PC-9 (cell line): ENCODE measurements at places on chromosomes 12 and 14. TPM values are rescaled to one million over a fixed set of nuclear protein-coding genes. Genes with fewer than 3 reads are reported as not detected.

- peak; percentile 63 for DNase-seq
Observed at GRCh38 chr14:92880851-92881250, 42.1 kb upstream of the CHGA start.

DNA sequence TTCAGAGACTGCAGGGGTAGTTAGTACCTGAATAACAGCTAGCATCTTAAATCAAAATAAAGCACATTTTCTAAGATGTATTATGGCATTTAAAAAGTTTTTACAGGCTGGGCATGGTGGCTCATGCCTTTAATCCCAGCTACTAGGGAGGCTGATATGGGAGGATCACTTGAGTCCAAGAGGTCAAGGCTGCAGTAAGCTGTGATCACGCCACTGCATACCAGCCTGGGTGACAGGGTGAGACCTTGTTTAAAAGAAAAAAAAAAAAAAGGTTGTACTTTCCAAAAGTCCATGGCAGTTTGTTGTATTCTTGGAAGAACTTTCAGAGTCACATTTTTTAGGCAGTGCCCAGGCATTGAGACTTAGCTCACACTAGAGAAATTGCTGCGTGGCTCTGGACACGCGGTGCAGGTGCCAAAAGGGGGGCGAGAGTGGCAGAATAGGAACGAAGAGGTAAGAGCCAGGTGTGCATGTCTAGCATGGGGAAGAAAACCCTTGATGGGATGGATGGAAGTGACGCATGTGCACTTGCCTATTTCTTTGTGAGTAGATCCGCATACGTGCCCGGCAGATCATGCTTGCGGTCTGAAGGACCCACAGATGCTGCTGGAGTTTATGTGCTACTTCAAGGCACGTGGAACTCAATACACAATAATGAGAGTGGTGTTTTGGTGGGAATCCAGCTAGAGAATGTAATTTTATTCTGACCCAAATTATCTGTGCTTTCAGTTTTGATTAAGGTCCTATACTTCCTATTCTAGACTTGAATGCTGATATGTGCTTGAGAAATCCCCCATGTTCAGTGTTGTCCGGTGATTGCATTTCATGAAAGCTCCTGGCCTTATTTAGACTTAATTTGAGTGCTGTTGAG is 11.9 kb downstream of the ANKRD13A start:
- no peak for DNase-seq

DNA sequence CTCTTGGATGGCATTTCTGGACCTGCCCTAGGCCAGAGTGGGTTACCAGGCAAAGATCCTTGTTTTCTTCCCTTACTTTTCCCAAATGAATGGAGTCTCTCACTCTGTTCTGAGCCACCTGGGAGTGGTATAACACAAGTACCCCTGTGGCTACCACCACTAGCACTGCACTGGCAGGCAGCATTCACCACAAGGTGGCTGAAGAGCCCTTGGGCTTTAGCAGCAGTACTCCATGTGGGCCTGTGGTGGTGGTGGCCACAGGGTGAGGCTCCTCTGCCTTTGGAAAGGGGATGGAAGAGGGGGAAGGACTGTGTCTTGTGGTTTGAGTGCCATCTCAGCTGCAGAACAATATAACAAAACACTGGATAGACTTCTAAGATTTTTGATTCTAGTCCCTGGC is 38.1 kb upstream of the LMNTD1 start:
- no peak for DNase-seq

GRCh38 chr12:124445121-124445718 is 122.2 kb downstream of the NCOR2 start:
- no peak for DNase-seq

GRCh38 chr12:85310456-85311076 is 30.5 kb downstream of the ALX1 start:
- no peak for DNase-seq

- DNase-seq = no peak
Observed at GRCh38 chr12:131749618-131750315, 38.9 kb downstream of the SFSWAP start.

DNA sequence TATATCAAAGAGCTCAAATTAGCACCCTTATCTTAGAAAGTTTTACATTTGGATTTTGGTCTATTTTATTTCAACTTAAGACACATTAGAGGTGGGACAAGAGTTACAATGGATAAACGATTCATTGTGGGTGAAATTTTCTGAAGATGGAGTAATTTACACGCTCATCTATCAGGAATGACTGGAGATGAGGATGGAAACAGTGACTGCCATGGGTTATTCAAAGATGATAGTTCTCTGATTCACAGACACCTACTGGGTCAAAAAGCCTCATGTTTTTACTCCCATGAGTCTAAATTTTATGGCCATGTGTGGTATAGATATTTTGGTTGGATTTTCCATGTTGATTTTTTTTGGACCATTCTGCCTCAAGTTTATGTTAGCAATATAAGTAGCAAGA is 22.1 kb downstream of the SAMD4A start:
- no peak for DNase-seq

- DNase-seq = no peak
Observed at GRCh38 chr14:104734051-104734587, 10.1 kb downstream of the ADSS1 start.

DNA sequence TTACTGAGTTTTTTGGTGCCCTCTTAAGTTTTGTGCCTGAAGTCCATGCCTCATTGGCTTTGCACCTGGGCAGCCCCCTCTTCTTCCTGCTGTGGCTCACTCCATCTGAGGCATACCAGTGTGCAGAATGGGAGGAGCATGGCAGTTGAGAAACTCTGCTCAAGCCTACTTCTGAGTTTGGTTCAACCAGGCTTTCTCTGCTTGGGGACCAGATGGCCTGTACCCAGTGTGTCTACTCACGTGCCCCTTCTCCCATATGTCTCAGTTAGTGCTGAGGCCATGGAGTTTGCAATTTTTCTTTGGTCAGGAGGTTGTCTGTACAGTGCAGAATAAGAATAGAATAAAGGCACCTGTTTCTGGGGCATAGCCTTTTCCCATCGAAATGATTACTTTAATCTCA is 383.3 kb upstream of the DDHD1 start:
- DNase-seq = no peak

GRCh38 chr12:8077207-8077606 is 4.9 kb upstream of the NECAP1 start:
- DNase-seq = peak; percentile 40

DNA sequence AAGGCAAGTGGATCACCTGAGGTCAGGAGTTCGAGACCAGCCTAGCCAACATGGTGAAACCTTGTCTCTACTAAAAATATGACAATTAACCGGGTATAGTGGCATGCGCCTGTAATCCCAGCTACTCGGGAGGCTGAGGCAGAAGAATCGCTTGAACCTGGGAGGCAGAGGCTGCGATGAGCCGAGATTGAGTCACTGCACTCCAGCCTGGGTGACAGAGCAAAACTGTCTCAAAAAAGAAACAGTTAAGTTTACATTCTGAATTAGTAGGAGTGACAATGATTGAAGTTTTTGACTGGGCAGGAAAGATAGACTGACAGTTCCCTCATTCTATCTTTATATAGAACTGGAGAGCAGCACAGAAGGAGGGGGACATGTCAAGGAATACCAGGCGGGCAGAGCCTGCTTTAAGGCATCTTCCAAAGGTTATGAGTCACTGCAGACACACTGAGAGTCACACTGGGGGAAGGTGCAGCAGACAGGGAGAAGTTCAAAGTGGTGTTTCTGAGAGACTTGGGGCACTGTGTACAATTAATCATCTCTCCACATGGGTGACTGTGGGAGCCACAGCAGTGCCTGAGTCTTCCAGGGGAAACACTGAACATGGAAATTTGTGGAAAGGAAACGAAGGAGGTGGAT is 42.8 kb upstream of the RNASE3 start:
- DNase-seq = peak; percentile 31

DNA sequence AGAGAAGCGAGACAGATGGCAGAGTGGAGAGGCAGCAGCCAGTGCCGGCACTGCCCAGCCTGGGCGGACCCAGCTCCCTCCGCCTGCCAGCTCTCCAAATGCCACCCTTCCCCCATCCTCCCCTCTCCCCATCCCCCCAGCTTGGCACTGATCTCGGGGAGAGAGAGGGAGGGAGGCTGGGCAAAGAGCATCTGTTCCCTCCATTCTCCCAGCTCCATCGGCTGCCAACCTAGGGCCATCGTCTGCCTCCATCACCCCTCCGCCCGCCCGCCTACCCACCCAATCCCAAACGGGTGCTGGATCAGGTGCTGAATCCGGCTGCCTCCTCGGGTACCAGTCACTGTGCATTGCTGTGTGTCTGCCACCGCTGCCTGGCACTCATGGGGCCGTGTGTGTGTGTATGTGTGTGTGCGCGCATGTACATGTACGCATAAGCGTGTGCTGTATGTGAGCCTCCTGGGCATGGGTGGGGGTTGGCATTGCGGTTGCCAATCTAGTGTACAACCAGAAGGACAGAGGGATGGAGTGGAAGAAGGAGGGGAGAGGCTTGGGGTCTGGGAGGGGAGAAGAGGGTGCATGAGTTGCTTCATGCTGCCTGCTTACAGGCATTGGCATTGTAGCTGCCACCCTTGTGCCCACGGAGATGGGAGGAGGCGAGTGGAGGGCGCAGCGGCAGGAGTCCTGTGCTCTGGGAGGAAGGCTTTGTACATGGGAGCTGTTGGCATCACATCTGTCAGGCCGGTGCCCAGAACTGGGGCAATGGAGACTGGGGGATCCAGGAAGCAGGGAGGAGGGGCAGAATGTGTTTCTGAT is 38.4 kb downstream of the ZFHX2 start:
- DNase-seq = no peak

- DNase-seq = no peak
Observed at GRCh38 chr12:106132175-106133135, 6.3 kb downstream of the NUAK1 start.

- no peak for DNase-seq
Observed at GRCh38 chr14:30620178-30620577, 1.9 kb upstream of the SCFD1 start.

DNA sequence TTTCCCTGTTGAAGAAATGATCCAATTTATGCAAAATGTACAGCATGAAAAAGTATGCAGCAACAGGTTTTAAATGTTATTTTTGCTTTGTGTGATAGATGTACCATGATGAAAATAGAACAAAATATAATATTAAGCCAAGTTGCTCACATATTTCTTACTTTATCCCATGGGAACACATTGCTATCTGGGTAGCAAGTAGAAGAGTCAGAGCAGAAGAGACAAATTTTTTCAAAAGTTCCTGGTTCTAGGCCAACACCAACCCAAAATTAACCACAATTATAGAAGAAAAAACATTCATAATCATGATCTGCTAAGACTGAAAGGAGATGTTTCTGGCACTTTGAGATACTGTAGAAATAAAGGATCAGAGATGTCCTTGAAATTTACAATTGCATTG is 79.9 kb upstream of the SYT10 start:
- no peak for DNase-seq

DNA sequence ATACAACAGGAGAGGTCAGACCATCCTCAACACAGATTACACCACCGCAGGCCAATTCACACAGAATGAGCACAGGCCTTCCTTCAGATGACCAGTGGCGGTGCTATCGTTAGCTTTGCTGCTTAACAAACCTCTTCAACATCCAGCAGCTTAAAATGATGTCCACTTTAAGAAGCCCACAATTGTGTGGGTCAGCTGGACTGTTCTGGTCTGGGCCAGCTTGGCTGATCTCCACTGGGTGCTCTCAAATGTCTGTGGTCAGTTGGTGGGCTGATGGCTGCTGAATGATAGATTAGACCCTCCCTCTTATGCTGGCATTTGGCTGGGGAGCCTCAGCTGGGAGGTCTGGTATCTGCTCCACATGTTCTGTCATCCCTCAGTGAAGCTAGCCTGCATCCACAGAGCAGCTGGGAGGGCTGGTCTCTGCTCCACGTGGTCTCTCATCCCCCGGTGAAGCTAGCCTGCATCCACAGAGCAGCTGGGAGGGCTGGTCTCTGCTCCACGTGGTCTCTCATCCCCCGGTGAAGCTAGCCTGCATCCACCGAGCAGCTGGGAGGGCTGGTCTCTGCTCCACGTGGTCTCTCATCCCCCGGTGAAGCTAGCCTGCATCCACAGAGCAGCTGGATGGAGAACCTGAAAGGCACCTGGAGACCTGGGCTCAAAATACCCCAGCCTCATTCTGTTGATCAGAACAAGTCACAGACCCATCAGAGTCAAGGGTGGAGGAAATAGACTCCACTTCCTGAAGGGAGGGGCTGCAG is 203.6 kb upstream of the DIO3 start:
- no peak for DNase-seq

GRCh38 chr12:42766026-42766425 is 176.5 kb upstream of the PRICKLE1 start:
- DNase-seq = no peak

- peak; percentile 61 for DNase-seq
Observed at GRCh38 chr14:76985540-76986230, 42.8 kb downstream of the IRF2BPL start.

DNA sequence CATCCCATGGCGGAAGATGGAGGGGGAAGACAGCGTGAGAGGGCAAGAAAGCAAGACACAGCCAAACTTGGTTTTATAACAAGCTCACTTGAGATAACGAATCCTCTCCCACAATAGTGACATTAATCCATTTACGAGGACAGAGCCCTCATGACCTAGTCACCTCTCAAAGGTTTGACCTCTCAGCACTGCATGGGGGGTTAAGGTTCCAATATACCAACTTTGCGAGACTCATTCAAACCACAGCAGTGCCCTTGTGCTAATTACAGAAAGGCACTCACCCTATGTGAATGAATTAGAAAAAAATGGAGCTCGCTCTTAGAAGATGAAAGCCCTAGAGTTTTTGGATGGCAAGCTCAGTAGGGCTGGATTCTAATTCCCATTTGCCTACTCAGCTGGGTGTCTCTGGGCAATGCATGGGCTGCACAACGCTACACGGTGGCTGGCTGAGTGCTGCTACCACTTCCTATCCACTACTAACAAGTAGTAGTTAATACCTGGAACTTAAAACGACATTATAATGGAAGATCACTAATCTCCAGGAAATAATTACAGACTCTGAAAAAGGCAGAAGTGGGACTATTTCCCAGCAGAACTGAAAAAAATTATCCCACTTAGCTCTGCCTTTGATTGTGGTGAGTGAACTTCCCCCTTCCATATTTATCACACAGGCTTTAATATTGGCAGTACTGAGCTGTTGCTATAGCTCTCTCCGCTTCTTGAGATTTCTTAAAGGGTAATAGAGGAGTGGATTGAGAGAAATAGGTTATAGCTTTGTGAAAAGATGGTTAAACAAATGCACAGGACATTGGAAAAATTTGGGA is 27.5 kb downstream of the TESPA1 start:
- no peak for DNase-seq

DNA sequence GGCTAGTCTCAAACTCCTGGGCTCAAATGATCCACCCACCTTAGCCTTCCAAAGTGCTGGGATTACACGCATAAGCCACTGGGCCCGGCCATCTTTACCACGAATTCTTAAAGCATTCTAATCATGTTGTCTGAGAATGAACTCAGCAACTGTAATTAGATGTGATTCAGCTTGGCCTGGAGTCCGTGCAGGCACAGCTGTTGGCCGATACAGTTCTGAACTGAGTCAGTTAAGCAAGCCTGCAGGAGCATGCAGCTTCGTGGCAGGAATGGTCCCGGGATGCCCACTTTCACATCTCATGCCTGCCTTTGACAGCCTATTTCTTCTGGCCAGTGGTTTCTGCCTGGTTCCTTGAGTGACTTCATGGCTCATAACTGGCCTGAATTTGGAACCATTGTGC is 194.1 kb downstream of the ANO6 start:
- no peak for DNase-seq

Gene OAS3
- 16.2 and 17.4 TPM in 2 replicates for total RNA-seq

Gene ACIN1
- 113 and 171 TPM in 2 replicates for total RNA-seq

Gene GNB3
- total RNA-seq = not detected in 2 replicates

Gene CAND1
- total RNA-seq = 163 and 169 TPM in 2 replicates

Gene AQP2
- not detected in 2 replicates for total RNA-seq

Gene EPYC
- not detected in 2 replicates for total RNA-seq
